Effector CD4-positive, alpha-beta T cell (primary cell): ENCODE measurements at places on chromosomes 1 and 21.

GRCh38 chr1:197673292-197673691 is 102.0 kb downstream of the DENND1B start:
- no peak for DNase-seq

GRCh38 chr21:43786300-43786806 is 3.0 kb upstream of the RRP1 start:
- DNase-seq, result no peak

DNA sequence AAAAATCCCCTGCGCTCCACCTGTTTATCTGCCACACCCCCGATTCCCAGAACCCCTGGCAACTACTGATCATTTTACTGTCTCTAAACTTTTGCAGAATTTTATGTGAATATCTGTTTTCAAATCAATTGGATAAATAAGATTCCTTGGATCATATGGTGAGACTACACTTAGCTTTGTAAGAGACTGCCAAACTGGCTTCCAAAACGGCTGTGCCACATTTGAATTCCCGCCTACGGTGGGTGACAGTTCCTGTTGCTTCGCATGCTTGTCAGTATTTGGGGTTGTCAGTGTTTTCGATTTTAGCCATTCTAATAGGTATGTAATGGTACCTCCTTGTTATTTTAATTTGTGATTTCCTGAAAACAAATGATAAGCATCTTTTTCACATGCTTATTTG is 22.7 kb upstream of the FMN2 start:
- DNase-seq, result no peak

DNA sequence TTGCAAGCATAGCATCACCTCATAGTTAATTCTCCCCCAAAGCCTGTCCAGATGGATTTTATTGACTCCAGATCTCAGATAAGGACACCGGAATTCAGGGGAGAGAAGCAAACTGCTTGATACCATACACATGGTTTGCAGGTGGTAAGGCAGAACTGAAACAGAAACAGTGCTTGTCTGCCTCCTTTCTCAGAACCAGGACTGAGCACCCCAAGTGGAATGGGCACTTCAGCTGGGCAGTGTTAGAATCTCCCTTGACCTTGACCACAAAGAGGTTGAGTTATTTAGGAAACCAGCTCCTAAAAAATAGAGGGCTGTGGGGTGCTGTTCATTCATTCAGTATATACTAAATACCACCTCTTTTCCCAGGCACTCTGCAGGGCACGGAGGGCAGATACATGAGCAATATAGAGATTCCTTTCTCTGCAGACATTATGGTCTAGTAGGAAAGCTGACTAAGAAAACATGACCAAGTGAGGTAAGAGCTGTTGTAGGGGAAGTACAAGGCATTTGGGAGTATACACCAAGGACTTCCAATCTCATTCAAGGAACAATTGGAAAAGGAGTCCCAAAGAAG is 185.2 kb downstream of the C1orf94 start:
- DNase-seq, result no peak

GRCh38 chr1:248855580-248855979 is 3.3 kb downstream of the ZNF692 start:
- DNase-seq, result no peak
